ENCODE measurements at places on chromosomes 6 and 20.

GRCh38 chr6:126227833-126228702, 111.8 kb upstream of the CENPW start:
- no peak for DNase-seq

- no peak for DNase-seq
Observed at GRCh38 chr6:169847141-169847674, 95.8 kb downstream of the ERMARD start.

GRCh38 chr20:2894221-2894620, 20.9 kb downstream of the PTPRA start:
- DNase-seq: no peak

GRCh38 chr6:36129941-36130666, at the start of gene MAPK13:
Gene MAPK13 (plus strand): TSS chr6:36130513. CDS start chr6:36130583, 70 bp downstream.
- peak; percentile 55 for DNase-seq

Measured in epithelial cell of esophagus (primary cell).